Stimulated activated CD4-positive, alpha-beta T cell treated with anti-CD3 and anti-CD28 coated beads, Interleukin-4, amount 100 ng/mL, for 4 hours (primary cell): ENCODE measurements at places on chromosomes 2 and 18.

- DNase-seq: no peak
Observed at GRCh38 chr2:40579247-40579646, 127.4 kb upstream of the SLC8A1 start.

DNA sequence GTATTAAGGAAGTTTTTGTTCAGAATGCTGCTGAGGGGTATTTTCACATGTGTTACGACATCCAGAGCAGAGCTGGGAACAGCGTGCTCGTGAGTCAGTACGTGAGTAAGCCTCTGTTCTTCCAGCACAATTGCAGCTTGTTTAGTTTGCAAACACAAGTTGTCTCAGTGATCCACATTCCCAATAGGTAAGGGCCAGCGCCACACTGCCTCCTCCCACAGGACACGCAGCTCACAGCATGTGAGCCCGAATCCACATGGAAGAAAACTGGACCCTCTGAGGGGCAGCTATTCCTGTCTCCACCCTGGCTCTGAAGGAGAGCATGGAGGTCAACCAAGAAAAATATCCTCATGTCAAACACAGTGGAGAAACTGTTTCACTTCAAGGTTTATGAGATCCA is 173.9 kb upstream of the PID1 start:
- DNase-seq: no peak

DNA sequence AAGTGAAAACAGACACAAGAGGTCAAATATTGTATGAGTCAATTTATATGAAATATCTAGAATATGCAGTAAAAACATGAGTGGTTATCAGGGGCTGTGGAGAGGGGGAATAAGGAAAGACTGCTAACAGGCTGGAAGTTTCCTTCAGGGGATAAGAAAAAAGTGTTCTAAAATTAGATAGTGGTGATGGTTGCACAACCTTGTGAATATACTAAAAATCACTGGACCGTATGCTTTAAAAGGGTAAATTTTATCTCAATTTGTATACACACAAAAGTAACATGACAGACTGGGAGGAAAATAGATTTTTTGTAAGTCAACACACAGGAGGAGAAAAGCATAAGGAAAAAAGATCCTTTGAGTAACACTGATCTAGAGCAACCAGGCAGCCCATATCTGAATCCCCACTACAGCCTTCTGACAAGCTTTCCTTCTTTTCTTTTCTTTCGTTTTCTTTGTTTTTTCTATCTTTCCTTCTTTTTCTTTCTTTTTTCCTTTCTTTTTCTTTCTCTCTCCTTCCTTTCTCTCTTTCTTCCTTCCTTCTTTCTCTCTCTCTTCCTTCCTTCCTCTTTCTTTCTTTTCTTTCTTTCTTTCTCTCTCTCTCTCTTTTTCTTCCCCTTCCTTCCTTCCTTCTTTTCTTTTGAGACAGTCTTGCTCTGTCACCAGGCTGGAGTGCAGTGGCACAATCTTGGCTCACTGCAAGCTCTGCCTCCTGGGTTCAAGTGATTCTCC is 95.4 kb downstream of the AAK1 start:
- no peak for DNase-seq

DNA sequence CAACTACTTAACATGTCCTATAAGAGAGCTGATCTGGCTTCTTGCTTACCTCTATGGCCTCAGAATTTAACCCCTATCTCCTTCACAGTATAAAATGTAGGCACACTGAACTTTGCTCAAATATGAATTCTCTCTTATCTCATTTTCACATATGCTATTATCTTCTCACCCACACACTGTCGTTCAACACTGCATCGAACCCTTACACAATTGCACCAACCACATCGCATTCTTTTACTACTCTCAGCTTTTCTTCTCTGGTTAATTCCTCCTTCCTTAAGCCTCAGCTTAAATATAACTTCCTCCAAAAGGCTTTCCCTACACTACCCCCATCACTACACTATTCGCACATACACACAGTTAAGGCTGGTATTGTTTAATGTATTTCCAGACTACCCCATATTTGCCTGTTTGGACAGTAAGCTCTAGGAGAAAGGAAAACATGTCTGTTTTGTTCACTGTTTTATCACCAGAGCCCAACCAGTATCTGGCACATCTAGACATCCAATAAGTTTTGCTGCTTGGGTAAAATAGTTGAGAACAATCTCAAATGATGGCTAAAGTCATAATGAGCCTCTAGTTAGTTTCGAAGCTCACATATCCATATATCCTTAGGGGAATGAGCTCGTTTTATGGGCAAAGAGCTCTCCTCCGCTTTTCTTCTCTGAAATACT is 47.7 kb downstream of the HIBCH start:
- DNase-seq: no peak
